HFFc6 (cell line): ENCODE measurements at places on chromosomes 16 and 17.

DNA sequence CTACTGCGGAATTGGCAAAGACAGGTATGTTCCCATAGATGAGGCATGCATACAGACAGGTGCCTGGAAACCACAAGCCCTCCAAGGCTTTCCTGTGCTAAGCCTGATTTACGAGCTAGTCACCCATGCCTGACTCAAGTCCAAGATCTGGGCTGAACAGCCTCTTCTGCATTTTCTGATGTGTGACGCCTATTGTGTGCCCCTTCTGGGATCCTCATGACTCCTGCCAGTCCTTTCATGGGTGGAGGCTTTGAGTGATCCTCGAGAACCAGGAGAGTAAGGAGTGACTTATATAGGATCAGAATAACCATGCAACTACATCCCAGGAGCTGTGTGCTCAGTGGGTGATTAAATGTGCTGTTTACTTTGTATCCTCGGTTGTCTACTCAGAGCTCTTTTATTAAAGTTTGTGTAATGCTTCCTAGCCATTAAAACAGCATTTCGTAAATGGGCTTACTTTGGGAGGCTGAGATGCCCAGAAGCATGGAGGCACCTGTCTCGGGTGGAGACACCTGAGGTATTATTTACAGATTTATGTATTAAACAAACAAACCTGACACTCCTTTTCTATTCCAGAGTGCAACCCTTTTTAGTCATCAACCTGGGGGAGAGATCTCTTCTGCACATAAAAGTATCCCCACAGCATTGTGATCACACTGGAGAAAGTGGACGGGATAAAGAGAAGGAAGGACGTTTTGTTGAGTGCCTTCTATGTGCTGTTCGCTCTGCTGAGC lies 373.0 kb upstream of the DYNLRB2 start:
- no peak for DNase-seq

DNA sequence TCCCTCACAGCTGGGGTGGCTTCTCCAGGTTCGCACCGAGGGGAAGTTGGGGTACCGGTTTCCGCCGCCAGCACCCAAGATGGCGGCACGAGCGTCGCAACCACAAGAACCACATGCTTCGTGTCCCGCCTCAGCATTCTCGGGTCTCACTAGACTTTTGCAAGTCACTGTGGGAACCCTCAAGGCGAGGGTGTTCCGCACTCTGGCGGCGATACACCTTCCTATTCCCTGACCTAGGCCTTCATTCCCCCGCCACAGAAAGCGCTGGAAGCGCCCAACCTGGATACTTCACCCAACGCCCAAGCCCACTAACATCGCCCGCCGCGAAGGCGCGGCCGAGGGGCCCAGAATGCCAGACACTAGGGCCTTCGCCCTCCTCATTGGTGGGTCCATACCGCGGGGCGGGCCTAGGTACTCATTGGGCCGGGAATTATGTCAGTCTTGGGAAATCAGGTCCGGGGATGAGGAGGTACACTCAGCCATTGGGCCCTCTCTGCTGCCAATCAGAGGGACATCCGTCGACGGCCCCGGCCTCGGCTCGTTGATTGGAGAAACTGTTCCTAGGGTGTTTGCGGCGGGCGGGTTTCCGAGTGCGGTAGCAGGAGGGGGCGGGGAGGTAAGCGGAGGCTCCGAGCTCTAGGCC lies at the start of gene NFE2L1:
Gene NFE2L1, plus strand, starts transcription at position 619 of the 643 bp plus-strand sequence. CDS start 2,760 bp downstream, outside the sequence.
- DNase-seq: peak; percentile 100

- DNase-seq: no peak
Observed at GRCh38 chr17:82134101-82134500, 36.1 kb upstream of the FASN start.

DNA sequence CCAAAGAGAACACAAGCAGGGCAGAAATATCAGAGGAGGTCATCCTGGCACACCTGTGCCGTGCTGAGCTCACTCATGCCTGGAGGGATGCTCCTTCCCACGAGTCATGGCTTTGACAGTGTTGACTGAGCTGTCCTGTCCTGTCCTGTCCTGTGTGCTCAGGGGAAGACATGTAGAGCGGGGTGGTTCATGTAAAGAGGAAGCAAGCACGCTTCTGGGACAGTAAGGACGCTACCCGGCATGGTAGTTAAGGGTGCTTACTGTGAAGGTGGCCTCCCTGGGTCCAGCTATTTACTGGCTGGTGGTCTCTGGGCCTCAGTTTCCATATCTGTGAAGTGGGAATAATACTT lies 398 bp downstream of the LGALS9 start:
- no peak for DNase-seq

GRCh38 chr16:1895949-1896675 lies 22.1 kb downstream of the HS3ST6 start:
- DNase-seq: no peak

DNA sequence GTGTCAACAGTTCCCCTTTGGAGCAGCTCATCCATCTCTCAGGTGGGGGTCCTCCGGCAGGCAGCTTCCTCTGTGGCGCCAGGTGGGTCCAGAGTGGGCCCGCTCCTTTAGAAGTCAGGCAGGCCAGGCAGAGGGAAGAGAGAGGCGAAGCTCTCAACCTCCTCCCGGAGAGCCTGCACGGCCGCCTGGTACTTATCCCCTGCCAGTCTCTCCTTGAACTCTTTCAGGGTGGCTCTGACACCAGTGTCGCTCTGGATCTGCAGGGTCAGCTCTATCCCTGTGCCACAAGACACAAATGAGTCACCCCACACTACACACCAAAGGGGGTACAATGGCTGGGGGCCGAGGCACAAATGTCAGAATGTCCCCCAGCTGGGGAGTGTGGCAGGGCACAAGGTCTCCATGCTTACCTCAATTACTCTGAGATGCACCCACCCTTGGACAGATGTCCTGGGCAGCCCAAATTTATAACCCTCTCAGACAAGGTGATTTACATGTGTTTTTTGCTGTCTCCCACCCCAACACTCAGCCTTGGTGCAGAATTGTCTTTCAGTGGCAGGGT lies 13.6 kb downstream of the SMCR8 start:
- DNase-seq: no peak

- DNase-seq: no peak
Observed at GRCh38 chr17:3033248-3033640, 30.2 kb downstream of the OR1D5 start.

- DNase-seq: no peak
Observed at GRCh38 chr17:28612531-28612930, 1.5 kb downstream of the RSKR start.

DNA sequence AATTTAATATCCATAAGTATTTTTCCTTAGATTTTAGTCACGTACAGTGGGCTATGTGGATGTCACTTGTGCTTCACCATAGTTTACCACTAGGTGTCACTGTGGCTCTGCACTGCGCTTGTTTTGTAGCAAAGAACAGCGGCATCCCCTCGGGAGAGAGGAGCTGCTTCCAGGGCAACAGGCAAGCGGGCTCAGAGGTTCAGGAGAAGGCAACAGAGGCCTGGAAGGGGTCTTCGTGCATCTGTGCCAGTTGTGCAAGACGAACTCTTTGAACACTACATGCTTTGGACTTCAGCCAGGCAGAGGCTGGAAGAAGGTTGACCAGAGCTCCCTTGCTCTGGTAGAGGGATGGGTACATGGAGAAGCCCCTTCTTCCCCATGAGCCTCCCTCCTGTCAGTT lies 20.6 kb downstream of the CYB561 start:
- DNase-seq: peak; percentile 70

GRCh38 chr17:5931616-5932015 lies 138.6 kb upstream of the WSCD1 start:
- DNase-seq: no peak

DNA sequence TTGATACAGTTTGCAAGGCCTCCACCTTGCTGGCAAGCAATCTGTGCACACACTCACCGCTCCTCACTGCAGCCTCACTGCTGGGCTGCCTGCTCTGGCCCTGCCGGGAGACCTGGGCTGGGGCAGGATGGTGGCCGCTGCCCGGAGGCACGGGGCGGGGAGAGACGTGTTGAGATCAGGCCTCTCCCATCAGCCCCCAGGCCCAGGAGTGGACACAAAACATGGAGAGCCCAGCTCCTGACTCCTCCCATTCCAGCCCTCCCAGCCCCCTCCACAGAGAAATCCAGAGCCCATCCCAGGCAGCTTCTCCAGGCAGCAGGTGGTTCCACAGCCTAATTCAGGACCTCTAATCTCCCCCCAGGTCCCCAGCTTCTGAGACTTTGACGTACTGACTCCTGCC lies 23.1 kb upstream of the RPL38 start:
- no peak for DNase-seq

DNA sequence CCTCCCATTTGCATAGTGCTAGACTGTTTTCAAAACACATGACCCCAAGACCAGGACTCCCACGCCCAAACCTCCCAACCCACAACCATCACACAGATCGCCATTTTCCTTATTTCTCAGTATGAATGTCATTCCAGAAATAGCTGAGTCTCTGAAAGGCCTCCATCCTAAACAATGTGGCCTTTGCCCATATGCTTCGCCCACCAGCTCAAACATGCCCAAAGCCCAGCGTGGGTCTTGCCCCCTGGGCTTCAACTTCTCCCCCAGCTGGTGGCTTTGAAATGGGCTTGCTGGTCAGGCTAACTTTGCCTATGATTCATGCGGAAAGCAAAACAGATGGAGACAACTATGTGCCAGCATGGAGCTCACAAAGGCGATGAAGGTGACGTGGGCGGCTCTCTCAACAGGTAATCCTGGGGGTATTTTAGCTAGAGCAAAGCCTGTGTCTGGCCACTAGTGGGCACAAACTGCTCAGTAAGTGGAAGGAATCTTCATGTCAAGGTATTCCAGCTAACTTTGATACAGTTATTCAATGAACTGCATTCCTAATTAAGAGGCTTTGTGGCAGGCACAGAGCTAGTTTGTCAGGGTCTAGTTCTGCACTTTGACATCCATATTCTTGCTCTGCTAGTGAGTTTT lies 17.1 kb downstream of the PMP22 start:
- no peak for DNase-seq

DNA sequence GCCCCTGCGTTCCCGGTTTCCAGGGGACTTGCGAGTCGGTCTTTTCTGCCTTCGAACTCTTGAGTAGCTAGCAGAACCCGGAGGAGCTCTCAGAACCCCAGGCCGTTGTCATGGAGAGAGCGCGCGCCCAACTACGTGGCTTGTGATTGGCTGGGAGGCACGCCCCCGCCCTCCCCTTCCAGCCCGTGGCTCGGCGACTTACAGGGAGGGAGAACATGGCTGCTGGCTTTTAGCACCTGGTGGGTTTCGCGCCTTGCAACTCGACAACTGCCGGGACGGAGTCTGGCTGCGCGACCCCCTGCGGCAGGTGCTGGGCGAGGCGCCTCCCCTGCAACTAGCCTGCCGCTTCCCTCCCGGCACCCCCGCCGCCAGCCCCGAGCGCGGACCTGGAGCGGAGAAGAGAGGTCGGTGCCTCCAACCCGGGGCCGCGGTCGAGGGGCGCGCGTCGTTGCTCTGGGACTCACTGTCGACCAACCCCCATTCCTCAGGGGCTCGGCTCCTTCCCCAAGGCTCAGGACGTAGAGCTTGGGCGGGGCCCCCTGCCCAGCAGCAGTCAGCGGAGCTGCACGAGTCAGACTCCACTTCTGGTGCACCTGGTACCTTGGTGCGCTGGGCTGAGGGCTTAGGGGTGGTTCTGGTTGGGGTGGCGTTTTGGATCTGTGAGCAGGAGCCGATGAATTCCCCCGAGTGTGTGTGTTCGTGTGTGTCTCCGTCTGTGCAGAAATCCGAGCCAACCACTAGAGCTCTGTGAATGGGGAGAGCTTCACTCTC lies 9.0 kb upstream of the ZFP90 start:
- peak; percentile 79 for DNase-seq

- DNase-seq: no peak
Observed at GRCh38 chr16:14026572-14027285, 44.4 kb upstream of the MRTFB start.

- no peak for DNase-seq
Observed at GRCh38 chr16:56362706-56363105, 62.6 kb downstream of the AMFR start.

- no peak for DNase-seq
Observed at GRCh38 chr17:31835984-31836383, 23.1 kb downstream of the COPRS start.

- DNase-seq: no peak
Observed at GRCh38 chr17:49976828-49977202, 7.8 kb downstream of the DLX4 start.

- no peak for DNase-seq
Observed at GRCh38 chr17:4520894-4521600, 22.4 kb downstream of the SPNS2 start.

- peak; percentile 71 for DNase-seq
Observed at GRCh38 chr17:12549499-12550041, 116.1 kb upstream of the MYOCD start.
